ENCODE measurements at places on chromosomes 2 and 18. TPM values are rescaled to one million over a fixed set of nuclear protein-coding genes. Genes with fewer than 3 reads are reported as not detected.

GRCh38 chr18:59699061-59699460 lies 1.8 kb upstream of the CCBE1 start:
- H3K4me1 ChIP-seq: peaks cover 4% of the 10 kb centered on the region
- DNase-seq: no peak

GRCh38 chr2:47819834-47820233 lies 36.9 kb downstream of the MSH6 start:
- H3K27ac ChIP-seq: no peak overlapping the region
- H3K4me3 ChIP-seq: no peak overlapping the region
- peaks cover 39% of the 10 kb centered on the region for H3K36me3 ChIP-seq
- H3K4me1 ChIP-seq: no peaks in the 10 kb centered on the region

DNA sequence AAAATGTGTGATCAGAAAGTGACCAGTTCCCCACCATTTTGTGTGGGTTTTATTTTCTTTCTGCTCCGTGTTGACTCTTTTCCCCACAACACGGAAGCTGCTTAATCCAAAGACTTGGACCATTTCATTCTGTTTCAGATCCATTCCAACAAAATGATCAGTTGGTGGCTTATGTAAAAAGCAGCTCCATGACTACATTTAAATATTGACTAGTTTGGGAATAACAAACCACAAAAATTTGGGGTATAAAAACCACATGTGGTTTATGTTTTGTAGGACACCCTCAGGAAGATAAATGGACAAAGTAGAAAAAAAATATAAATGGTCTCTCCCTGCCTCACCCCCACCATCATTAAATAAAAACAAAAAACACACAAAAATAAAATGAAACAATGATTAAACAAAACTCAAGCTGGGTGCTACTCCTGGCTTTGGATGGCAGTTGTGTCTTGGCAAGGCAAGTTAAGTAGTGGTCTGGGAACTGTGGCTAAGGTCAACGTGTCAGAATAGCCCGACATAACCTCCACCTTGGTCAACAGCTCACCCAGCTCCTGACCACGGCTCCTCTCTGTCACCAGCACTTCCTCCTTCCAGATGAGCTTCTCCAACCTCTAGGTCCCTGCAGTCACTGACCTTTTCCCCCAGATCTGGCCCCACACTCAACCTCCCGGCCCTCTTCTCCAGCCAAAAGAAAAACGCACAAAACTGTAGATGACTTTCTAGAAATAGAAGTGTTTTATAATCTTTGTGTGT lies 12.8 kb upstream of the WIPF1 start:
- no peaks in the 10 kb centered on the region for H3K27me3 ChIP-seq
- H3K27ac ChIP-seq: no peak overlapping the region
- H3K4me3 ChIP-seq: no peak overlapping the region
- no peaks in the 10 kb centered on the region for H3K36me3 ChIP-seq

- no peaks in the 10 kb centered on the region for H3K27me3 ChIP-seq
- DNase-seq: no peak
- no peaks in the 10 kb centered on the region for H3K4me1 ChIP-seq
- no peaks in the 10 kb centered on the region for H3K36me3 ChIP-seq
- H3K4me3 ChIP-seq: no peak overlapping the region
Measured at GRCh38 chr2:127185093-127185492, 35.0 kb downstream of the CYP27C1 start.

DNA sequence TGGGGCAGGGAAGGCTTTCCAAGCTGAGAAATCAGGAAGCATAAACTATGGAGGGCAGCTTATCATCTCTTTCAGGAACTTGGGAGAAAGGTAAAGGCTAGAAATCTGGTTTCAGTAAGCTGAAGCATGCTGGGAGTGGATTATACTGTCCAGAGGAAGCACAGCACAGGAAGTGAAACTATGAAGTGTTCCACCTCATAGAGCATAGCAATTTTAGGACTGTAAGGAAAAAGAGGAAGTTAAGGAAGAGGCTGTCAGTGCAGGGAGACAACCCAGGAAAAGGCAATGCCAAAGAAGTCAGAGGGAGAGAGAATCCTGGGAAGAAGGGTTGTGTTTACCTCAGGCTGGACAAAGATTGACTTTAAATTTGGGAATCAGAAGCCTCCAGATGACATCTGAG lies 51.9 kb downstream of the EFEMP1 start:
- H3K4me3 ChIP-seq: no peak overlapping the region
- peaks cover 28% of the 10 kb centered on the region for H3K36me3 ChIP-seq
- DNase-seq: no peak
- H3K27ac ChIP-seq: peak overlapping the region; percentile 78
- peaks cover 21% of the 10 kb centered on the region for H3K4me1 ChIP-seq

The ANKRD30BL gene
- total RNA-seq: not detected

The CDK15 gene
- 1.5 TPM for total RNA-seq
